ENCODE measurements at places on chromosomes 1 and 21.

GRCh38 chr1:230819976-230820375 is 48.3 kb downstream of the C1orf198 start:
- no peak for DNase-seq

GRCh38 chr1:151828921-151829320 is 2.7 kb downstream of the RORC start:
- DNase-seq: peak; percentile 22

DNA sequence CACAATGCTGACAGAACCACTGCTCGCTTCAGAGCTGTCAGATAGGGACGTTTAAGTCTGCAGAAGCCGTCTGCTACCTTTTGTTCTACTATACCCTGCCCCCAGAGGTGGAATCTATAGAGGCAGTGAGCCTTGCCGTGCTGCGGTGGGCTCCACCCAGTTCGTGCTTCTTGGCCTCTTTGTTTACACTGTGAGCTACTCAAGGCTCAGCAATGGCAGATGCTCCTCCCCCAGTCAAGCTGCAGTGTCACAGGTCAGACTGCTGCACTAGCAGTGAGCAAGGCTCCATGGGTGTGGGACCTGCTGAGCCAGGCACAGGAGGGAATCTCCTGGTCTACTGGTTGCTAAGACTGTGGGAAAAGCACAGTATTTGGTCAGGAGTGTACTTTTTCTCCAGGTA is 47.1 kb downstream of the LEPR start:
- DNase-seq: no peak

DNA sequence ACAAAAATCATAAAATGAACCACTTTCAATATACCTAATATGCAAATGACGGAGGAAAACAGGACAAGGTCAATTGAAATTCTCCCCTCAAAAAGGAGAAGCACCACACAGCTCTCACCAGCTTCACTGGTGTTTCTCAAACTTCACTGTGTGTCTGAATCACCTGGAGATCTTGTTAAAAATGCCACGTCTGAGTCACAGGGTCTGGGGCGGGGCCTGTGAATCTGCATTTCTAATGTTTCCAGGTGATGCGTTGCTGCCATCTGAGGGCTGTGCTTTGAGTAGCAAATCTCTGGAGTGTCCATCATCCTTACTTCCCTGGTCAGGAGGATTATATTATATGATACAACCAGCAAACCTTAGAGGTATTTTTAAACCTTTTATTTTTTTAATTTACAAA is 9.0 kb downstream of the CLDN19 start:
- no peak for DNase-seq

- no peak for DNase-seq
Observed at GRCh38 chr1:21631944-21632887, 36.9 kb downstream of the RAP1GAP start.

DNA sequence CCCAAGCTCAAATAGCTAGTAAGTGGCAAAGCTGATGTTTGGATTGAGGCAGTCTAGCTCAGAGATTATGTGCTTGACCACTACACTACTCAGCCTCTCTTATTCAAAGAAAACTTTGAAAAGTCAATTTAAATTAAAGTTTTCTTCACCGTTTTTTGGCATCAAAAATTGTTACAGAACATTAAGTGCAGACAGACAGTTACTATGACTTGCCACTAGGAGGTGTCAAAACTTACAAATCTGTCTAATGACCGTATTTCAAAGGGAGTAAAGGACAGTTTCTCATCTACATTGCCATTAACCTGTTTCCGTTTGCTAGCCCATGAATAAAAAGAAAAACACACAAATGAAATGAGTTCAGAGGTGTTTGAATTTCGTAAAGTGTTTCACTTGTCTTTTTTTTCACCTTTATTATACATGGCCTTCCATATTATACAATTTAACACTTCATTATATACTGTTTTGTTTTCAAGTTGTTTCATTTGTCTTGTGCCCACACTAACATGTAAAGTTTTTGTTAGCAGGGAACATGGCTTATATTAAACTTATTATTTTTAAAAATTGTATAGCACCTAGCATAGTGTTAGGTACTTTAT is 57.4 kb upstream of the MTF2 start:
- peak; percentile 42 for DNase-seq

- peak; percentile 26 for DNase-seq
Observed at GRCh38 chr1:168335500-168335899, 54.8 kb downstream of the TBX19 start.

- DNase-seq: no peak
Observed at GRCh38 chr1:104136621-104137020, 386.9 kb downstream of the AMY1C start.

GRCh38 chr1:205579711-205580110 is 52.1 kb downstream of the ELK4 start:
- no peak for DNase-seq

DNA sequence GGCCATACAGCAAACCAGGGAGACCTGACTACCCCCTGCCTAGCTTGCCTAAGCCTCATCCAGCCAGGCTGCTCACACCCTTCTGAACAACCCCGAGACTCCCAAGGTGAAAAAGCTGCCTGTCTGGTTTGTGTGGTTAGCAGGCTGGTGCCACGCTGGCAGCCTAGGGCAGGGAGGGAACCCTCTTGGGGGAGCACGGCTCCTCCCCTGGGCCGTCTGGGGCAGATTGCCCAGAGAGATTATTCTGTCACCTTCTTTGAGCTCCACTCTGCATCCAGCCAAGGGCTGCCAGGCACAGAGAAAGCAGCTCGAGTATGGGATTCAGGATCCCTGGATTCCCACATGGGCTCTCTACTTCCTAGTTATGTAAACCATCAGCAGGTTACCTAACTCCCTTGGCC is 27.5 kb upstream of the TCEA3 start:
- DNase-seq: no peak

DNA sequence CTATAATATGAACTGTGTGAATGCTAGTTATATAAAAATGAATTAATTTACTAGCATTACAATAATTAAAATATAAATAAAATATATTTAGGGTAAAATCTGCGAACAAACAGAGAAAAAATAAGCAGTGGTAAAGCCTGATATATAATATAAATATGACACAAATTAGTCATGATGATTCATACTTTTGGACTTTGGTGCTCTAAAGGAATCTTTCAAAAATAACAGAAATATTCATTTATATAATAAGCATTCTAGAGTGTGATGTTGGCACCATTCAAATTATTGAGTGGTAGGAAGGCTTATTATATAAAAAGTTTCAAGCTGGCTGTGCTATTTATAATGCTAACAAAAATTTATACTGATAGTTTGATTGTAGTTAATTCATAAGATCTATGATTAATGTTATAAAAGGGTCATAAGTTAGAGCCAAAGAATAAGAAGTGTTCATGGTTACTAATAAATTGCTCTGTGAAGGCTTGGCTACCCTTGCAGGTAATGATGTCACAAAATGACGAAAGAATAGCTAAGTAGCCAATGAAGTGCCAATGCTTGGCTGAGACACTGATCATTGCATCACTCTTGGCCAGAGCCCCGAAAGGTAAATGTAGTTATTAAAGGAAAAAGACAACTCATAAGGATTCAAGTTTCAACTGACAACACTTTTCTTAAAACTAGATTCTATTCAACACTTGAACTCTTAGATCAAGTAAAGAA is 108.7 kb downstream of the USH2A start:
- no peak for DNase-seq

- peak; percentile 91 for DNase-seq
Observed at GRCh38 chr1:221100611-221101010, 221.4 kb downstream of the HLX start.

- no peak for DNase-seq
Observed at GRCh38 chr1:54456361-54456760, 50.2 kb upstream of the SSBP3 start.

DNA sequence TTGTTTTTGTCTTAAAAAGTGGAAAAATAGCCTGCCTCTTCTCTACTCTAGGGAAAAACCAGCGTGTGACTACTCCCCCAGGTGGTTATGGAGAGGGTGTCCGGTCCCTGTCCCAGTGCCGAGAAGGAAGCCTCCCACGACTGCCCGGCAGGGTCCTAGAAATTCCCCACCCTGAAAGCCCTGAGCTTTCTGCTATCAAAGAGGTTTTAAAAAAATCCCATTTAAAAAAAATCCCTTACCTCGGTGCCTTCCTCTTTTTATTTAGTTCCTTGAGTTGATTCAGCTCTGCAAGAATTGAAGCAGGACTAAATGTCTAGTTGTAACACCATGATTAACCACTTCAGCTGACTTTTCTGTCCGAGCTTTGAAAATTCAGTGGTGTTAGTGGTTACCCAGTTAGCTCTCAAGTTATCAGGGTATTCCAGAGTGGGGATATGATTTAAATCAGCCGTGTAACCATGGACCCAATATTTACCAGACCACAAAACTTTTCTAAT is 35.0 kb upstream of the TDRD10 start:
- peak; percentile 11 for DNase-seq

DNA sequence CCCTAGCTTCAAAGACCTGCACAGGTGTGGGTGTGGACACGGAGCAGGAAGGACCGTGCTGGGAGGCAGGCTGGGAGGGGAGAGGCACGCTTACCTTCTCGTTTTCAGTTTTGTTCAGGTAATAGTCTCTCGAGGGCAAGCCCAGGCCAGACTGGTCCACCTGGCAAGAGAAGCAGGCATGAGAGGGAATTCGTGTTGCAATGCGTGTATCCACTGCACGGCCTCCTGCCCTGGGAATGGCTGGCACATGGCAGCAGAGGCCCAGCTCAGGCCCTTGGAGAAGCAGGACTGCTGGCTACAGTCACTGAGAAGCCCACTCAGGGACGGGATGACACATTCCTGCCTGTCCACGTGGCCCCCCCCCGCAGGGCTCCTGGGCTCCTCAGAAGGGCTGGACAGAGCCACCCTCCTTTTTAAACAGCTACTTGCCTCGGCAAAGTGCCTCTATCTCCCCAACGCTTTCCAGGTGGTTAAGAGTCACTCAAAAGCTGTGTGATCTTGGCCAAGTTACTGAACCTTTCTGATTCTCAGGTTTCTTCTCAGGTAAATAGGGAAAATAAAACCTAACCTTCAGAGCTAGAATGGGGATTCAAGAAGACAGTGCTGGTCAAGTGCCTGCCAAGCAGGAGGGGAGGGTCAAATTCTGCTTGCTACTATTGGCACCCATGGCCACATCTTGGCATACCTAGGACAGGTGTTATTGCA is 32.7 kb downstream of the ECE1 start:
- DNase-seq: no peak

DNA sequence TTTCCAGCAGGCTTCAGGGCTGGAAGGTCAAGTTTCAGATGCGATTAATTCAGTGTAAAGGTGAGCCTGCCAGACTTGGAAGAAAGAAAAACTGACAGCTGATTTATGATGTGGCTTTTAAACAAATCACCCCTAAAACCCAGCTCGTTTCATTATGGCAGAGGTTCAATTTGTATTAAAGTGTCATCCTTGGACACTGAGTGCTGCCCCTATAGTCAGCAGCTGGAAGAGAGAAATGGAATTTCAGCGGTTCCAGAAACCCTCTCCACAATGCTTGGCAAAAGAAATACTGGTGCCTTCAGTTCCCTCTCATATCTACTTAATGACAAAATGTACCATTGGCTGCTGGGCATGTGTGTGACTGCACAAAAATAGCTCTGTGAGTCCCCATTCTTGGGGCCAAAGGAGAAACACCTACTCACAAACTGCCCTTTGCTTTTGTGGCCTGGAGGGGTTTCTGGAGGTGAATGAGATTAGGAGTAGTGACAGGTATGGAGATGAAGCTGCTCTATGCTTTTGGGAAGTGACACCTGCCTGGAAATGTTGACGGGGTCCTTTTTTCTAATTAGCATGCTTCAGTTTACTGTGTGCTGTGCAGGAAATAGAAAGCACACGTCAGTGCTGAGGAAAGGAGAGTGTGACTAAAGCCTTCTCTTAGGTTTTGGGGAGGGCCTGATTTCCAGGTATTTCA is 95.1 kb upstream of the TSPAN2 start:
- DNase-seq: no peak

DNA sequence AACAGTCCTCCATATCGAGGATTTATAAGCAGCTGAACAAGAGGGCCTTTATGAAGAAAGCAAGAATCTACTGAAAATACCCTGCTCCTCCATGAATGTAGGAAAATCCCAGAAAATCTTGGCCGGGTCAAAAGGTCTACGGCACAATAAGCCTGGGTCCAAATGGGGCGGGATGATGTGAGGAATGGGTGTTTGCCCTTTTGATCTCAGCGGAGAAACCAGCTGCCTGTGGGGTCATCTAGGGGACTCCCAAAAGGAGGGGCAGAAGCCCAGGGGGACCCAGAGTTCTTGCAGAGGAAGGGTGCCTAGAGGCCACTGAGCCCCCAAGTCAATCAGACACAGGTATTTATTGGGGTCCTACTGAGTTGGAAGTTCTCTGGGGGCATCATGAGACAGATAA is 11.4 kb upstream of the PIGR start:
- no peak for DNase-seq

- no peak for DNase-seq
Observed at GRCh38 chr1:45654540-45655280, 30.9 kb upstream of the CCDC17 start.

- no peak for DNase-seq
Observed at GRCh38 chr1:160256396-160257046, 5.8 kb downstream of the DCAF8 start.

DNA sequence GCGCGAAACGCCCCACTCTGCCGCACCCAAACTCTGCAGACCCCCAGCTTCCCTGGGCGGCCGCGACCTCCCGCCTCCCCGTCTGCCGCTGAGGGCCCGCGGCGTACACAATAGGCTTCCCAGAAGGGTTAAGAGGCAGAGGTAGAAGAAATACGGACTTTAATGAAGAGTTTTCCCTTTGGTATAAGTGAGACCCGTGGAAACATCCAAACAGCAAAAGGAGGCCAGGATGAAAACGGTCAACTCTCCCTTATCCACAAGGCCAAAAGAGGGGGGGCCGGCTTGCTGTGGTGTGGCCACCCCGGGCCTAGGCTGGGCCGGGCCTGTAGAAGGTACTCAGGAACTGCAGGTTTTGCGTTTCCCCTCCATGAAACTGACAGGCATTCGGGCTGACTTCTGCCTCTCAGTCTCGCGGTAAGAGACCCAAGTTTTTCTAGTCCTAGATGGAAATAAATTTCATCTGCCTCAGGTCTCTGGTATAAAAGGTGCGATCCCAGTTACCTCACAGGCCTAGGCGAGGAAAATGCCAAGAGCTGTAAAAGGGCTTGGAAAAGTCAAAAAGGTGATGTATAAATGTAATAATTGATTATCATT is 671 bp upstream of the PYGO2 start:
- no peak for DNase-seq

DNA sequence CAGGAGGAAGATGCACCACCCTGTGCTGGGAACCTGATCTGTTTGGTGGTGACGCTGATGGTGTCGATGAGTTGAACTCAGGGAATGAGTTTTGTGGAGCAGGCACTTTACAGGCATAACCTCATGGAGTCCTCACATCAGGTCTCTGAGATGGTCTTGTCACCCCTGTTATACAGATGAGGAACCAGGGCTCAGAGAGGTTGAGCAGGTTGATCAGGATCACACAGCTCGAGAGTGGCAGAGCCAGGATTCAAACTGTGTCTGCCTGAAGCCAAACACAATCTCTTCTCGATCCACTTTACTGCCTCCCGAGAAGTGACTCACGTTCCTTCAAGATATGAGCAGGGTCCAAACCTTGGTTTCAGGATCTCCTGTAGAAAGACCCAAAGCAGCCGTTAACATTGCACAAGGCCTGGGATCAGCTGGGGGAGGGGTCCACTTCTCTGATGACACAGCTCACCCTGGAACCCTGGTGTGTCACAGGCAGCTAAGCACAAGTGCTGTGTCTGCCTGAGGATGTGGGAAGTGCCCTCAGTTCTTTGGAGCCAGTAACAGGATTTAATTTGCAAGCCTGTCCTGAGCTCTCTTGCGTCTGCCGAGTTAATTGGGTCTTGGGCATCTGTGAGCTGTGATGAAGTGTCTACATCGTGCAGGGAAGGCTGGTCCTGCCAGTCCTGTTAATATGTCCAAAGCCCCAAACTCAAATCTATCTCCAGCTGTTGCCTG is 65.4 kb upstream of the STUM start:
- DNase-seq: no peak
